T-helper 22 cell (primary cell): ENCODE measurements at places on chromosomes 6 and 20.

DNA sequence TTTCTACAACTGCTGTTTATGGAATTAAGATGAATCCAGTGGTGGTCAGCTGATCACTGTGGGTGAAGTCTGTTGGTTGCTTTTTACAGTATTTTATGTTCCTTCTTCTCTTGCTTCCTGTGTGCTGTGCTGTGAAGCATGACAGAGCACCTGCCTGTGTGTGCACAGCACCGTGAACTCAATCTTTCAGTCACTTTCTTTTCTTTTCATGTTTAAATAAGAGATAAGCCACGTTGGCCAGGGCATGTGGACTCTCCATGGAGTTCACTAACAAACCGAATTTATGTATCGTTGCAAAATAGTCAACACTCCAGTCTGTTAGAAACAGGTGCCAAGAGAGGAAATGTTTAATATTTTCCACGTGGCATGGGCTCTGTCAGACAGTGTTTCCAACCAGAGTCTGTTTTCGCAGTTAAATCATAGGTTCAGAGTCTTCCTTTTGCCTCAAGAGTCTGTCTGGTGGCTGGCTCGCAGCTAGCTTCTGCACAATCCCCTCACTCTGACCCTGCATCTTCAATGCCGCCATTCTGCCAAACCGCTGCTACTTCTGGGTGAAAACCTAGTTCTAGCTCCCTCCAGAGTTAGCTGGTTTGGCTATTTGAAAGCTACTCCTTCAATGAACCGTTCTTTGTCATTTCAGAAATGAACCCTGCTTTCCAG is 73.2 kb downstream of the QRSL1 start:
- DNase-seq, result no peak

DNA sequence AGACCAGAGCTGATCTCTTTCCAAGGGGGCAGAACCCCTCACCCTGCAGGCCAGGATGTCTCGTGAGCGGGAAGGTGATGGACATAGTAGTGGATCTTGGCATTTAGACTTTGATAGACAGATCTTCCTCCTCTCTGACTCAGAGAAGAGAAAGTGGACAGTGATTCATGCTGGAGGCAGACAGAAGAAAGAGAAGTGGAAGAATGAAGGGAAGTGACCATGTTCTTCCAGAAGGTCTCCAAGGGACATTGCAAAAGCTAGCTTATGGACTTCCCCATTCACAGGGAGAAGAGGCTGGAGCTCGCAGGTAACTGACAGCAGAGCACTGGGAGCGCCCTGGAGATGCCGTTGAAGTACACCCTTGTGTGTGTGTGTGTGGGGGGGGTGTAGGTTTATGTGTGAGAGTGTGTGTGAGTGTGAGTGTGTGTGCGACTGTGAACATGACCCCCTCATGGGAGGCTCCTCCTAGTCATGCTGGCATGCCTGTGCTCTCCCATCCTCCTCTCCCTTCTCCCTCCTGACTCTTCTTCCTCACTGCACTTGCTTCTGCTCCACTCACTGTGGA is 8.0 kb upstream of the RAET1L start:
- no peak for DNase-seq

GRCh38 chr6:169530752-169531123 is 171.1 kb downstream of the WDR27 start:
- no peak for DNase-seq

DNA sequence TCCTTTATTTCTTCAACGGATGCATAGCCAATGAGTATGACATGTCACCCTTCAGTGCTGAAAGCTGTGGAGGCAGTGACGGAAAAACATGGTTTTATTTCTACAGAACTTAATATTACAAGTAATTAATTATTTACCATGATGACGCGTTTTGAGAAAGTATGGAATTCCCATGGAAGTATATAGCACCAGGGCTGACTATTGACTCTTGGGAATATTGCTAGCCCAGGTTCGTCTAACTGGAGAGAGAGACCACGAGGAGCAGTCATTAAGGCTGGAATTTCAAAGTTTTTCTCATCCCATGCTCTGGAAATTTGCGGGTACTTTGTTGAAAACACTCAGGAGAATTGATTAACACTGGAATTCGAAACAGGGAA is 155.2 kb upstream of the PRSS16 start:
- no peak for DNase-seq

DNA sequence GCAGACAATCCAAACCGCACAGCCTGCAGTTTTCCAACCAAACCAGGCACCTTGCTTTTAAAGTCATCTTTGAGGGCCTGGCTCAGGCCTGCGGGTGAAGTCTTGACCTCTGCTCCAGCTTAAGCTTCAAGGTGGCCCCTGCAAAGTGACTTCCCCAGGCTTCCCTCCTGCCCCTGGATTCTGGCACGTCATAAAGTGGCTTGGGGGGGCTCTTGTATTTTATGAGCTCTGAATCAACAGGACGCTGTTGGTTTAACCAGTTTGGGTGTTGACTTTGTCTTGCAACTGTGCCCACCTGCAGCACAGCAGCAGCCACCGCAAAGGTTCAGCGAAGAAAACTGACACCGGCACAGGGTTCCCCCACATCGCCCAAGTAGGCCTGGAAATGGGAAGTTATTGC is 81.2 kb downstream of the NFATC2 start:
- DNase-seq, result no peak

DNA sequence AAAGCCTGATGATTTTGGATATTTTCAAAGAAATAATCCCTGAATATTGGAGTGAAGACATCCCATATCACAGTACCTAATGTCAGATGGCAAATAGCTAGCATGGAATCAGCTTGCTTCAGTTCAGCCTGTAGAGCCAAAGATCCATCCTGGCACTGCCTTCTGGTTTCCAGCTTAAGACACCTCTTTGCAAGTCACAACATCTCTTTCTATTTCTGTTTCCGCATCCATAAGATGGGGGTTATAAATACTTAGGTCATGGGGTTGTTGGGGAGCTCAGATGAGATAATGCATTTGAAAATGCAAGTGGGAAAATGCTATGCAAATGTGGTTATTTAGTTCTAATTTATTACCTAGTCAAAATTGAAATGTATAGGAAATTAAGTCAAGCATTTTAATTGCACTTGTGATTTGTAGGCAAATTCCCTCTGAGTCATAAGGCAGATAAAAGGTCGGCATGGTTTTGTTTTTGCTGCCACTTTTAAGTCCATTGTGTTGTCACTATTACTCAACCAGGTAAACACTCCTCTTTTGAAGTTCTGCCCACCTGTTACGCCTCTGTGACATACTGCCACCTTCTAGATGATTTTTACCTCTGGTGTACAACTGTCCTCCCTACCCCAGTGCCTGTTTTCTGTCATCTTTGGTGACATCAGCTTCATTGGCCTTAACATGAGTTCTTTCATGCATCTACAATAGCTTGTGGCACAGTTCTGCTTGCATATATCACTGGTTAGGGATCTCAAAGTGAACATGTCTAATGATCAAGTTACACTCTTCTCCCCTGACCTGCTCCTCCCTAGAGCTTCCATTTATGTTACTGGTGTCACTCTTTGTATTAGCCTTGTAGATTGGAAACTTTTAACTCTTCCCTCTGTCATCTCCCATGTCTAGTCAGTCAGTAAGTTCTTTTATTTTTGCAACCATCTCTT is 96.6 kb downstream of the CDKAL1 start:
- no peak for DNase-seq

DNA sequence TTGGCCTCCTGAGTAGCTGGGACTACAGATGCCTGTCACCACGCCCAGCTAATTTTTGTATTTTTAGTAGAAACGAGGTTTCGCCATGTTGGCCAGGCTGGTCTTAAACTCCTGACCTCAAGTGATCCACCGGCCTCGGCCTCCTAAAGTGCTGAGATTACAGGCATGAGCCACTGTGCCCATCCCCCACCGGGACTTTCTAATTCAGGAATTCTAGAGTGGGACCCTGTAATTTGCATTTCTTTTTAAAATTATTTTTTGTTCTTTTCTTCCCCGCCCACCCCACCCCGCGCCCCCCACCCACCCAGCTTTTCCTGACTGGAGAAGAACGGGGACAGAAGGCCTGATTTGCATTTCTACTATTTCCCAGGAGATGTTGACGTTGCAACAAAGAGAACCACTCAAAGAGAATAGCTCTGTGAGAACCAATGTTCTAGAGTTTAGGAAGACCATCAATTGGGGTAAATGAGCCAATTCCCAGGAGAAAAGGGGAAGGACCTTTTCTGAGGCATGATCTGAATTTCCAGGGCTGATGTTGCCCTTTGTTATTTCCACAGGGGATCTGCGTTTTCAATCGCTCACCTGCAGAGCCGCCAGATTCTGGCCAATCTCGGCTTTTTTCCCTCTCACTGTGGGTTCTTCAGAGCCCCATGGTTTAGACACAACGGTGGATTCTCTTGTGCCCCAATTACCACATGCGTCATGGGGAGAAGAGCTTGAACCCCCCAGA is 33.2 kb upstream of the TFAP2C start:
- no peak for DNase-seq

- no peak for DNase-seq
Measured at GRCh38 chr6:125316621-125317020, 14.9 kb upstream of the HDDC2 start.

DNA sequence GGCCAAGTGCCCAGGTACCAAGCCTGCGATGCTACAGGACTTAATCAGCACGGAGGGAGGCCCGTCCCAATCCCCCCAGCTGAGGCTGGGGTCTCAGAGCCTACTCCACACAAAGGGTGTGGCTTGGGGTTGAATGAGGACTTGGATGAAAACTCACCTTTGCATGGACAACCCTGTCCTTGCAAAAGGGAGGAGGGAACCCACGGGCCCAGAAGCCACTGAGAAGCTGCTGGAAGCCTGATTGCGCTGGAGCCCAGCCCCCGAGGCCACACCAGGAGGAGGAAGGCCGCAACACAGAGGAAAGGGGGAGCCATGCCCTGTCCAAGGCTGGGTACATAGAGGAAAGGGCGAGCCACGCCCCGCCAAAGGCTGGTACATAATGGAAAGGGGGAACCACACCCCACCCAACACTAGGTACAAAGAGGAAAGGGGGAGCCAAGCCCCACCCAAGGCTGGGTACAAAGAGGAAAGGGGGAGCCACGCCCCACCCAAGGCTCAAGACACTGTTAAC is 158.8 kb downstream of the DLL1 start:
- DNase-seq, result no peak

DNA sequence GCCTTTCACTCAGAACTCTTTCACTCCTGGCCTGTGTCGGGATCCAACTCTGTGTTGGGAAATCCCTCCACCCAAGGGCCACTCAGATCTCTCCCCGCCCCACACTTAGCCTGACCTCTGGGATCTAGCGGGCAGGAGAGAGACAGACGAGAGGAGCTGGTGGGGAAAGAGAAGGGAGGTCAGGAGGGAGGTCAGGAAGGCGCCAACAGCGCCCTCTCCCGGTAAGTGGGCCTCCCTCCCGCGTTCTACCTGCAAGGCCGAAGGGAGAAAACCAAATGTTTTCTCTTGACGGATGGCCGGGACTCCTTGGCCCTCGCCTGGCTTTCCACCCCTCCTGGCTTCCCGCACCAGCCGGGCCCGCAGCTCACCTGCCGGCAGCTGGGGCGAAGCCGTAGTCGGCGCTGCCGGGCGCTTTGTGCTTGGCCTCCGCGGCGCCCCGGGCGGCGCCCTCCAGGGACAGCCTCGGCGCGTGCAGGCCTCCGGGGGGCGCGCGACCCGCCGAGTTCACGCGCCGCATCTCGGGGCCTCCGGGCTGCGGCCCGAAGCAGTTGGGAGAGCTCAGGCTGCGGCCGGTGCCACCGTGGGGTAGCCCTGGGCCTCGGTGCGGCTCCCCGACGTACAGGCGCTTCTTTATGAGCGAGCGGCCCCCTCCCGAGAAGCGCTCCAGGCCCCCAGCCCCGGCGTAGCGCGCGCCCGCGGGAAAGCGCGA is 38.2 kb downstream of the C6orf132 start:
- peak; percentile 15 for DNase-seq

DNA sequence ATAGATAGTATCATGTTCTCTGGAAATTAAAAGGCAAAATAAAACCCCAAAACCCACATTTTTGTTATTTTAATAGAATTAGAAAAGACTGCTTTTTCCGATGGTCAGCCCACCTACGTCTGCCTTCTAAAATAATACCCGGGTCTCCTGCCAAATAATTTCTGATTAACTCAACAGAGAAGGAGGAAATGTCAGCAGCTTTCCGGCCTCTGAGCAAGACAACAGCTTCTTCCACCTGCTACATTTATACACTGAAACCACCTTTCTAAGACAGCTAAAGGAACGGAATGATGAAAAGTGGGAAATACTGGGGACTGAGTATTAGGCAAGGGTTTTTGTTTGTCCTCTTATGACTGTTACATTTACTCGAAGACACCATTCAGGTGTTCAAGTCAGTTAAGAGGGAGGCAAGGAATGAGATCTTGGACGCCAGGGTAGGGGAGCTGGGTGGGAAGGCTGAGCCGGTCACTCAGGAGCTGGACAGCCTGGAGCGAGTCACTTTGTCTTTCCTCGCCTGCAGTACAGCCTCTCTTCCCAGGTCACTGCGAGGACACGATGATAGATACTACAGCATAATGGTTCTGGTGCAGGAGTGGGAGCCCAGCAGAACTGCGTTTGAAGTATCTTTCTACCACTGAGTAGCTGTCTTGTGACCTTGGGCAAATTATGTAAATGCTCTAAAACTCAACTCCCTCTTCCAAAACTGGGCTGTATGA is 96.3 kb upstream of the QKI start:
- DNase-seq, result no peak

- no peak for DNase-seq
Measured at GRCh38 chr6:43444582-43444981, 10.8 kb downstream of the DLK2 start.
